HEK293T (cell line): ENCODE measurements at places on chromosomes 7 and 10.

GRCh38 chr7:2802504-2803341, 41.4 kb downstream of the GNA12 start:
- no peak for DNase-seq

DNA sequence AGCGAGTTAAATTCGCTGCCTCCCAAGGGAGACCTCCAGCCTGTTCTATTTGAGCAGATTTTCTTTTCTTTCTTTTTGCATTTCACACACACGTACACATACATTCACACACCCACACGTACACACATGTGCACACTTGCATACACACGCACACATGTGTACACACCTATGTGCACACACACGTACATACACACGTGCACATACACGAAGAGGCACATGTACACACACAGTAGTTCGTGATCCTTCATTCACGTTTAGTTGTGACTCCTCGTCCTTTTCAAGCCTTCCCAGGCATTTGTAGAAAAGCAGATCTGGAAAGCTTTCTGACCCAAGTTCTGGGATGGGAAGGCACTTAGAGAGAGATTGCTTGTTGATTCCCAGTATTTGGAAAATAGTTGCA, 290.8 kb upstream of the COBL start:
- DNase-seq: no peak

- DNase-seq: no peak
These were observed 29.4 kb upstream of the RAPGEF5 start for GRCh38 chr7:22386206-22386858.

DNA sequence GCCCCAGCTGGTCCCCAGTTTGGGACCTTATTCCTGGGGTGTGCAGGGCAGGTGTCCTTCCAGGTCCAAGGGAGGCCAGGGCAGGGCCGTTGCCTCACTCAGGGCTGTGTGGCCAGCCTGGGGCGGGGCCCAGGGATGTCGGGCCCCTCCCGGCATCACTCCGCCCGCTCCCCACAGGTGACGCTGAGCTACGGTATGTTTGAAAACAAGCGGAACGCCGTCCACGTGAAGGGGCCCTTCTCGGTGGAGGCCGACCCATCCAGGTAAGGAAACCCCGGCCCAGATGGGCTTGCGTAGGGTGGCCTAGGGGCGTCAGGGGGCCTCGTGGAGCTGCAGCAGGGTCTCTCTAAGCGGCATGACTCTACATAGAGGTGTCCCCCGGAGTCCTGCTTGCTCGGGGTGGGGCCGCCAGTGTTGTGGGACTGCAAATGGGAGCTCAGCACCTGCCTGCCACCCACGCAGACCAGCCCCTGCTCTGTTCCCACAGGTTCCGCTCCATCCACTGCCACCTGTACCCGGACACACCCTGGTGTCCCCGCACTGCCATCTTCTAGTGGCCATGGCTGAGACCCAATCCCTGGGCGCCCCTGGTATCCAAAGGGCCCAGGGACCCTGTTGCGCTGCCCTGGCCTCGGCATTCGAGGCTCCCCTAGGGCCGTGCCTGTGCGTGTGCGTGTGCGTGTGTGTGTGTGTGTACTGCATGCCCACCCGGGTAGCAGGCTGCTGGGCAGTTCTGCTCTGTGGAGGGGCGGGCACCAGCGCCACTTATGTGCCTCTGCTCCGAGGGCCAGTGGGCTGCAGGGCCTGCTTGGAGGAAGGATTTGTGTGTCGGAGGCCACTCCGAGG, 7.3 kb downstream of the LFNG start:
- DNase-seq: no peak

DNA sequence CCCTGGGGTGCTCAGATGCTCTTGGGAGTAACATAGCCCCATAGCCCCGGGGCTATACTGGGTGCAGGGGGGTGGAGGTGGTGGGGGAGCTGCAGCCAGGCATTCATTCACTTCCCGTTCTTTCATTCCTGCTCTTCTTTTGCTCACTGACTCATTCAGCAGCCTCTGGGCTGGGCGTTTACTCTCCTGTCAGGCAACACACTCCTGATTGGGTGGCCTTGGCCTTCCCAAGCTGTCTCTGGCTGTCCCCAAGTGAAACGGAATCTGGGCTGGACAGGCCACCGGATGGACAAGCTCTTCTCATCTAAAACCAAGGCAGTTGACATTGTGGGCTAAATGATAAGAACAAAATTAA, 34.6 kb downstream of the CHST3 start:
- DNase-seq: no peak

GRCh38 chr10:73796766-73797165, 11.4 kb downstream of the ZSWIM8 start:
- no peak for DNase-seq

- no peak for DNase-seq
These were observed 164.2 kb downstream of the ACTR3B start for GRCh38 chr7:152923711-152924110.

GRCh38 chr10:62467527-62467926, 93.4 kb downstream of the ZNF365 start:
- DNase-seq: no peak
